ENCODE measurements at places on chromosomes 3 and 15.

GRCh38 chr3:111321786-111322185 is 220.2 kb upstream of the CD96 start:
- no peak for DNase-seq

- no peak for DNase-seq
These were observed 102.7 kb downstream of the SCAPER start for GRCh38 chr15:76802411-76802810.

DNA sequence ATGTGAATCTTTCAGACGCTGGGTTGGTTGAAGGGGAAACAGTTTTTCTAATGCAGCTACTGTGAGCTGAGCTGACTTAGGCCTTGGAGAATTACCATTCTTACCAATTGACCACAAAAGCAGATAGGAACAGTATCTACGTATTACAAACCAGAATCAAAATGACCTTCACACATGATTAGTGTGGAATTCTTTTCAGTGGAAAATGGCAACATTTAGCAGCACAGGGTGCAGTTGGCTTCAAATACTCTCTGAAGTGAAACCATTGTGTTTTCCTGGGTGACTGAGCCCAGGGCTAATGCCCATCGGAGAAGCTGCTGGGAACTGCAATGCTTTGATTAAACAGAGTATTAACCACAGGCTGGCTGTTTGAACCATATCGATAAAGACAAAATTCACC is 40.2 kb upstream of the GOLGA8J start:
- no peak for DNase-seq

DNA sequence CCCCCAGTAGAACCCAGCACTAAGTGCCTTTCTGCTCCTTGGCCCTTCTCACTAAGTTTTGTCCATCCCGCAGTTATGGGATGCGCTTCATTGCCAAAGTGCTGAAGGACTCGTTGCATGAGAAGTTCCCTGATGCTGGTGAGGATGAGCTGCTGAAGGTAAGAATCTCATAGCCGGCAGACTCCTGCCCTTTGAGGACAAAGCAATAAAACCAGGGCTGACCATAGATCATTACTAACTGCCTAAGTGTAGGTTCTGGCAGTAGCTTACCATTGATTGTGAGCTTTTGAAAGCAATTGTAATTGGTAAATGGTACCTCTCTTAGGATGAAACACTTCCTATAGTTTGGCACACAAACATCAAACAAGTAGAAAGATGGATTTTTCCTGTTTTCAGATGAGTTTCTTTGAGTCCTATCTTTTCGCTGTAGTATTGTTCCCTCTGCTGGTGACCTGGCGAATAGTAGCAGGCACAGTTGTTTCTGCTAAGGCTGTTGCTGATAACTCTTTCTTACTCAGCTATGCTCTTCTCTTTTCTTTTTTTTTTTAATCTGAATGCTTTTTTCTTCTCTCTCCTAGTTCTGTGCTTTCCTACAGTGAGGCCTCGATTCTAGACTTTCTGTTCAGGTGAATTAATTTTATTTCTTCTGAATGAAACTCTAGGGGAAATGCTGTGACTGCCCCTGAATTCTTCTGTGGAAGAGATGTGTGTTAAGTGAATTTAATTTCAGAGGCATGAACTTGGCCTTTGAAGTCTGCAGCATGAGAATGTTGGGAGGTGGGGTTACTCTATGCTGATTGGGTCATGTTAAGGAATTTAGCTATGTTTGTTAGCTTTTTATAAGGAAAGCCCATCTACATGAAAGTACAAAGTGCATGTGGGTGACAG is 47.4 kb upstream of the CRTC3 start:
- DNase-seq, result no peak

GRCh38 chr3:61192222-61192621 is 59.0 kb downstream of the FHIT start:
- DNase-seq, result no peak

DNA sequence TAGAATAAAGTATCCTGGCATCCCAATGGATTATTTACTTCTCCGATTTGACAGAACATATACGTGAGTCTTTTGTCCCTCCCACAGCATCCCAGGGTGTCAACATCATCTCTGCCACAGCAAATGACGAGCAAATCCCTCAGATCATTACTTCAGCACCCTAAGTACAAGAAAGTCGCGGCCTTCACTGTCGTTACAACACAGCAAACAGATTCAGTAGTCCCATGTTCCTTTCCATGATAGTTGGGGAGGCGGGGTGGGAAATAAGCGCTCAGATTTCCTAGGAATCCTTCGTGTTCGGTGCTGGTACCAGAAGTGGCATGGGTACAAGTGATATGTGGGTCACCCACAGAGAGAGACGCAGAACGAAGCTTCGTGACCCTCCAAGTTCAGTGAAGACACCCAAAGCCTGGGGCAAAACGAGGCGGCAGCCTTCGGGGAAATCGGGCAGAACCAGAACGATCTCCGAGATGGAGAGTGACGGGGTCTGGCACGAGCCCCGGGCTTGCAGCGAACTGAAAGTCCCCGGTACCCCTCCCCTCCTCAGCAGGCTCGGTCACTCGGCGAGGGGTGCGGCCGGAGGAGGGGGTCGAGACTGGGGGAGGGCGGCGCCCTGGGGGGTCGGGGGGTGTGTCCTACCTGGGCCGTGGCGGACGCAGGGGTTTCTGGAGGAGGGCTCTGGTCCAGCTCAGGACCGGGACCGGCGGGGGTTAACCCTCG is 619 bp downstream of the TTBK2 start:
- DNase-seq, result no peak

- no peak for DNase-seq
These were observed 118.1 kb downstream of the SLC25A26 start for GRCh38 chr3:66338927-66339326.

GRCh38 chr3:58837856-58838255 is 171.3 kb upstream of the FAM3D start:
- DNase-seq, result no peak

GRCh38 chr3:122322095-122323075 is 2.7 kb upstream of the CSTA start:
- no peak for DNase-seq

DNA sequence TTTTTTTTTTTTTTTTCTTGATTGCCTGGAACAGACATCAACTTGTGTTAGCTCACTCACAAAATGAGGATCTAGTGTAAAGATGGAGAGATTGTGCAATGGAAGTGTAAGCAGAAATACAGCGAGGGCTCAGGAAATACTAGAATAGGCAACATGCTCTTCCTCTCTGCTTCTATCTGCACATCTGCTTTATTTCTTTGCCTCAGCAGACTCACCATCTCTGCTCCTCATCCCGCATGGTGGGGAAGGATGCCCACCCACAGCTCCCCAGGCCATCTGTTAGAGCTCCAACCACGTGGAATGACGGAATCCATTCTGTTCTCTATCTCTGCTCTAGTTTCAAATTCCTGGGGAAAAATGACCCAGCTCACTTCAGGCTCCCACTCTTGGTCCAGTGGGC is 128.0 kb upstream of the ADAMTS9 start:
- DNase-seq, result no peak

- DNase-seq, result no peak
These were observed 405.1 kb upstream of the SEMA6D start for GRCh38 chr15:47312161-47312560.

- DNase-seq, result no peak
These were observed 62.8 kb downstream of the OTOL1 start for GRCh38 chr3:161559177-161559998.

DNA sequence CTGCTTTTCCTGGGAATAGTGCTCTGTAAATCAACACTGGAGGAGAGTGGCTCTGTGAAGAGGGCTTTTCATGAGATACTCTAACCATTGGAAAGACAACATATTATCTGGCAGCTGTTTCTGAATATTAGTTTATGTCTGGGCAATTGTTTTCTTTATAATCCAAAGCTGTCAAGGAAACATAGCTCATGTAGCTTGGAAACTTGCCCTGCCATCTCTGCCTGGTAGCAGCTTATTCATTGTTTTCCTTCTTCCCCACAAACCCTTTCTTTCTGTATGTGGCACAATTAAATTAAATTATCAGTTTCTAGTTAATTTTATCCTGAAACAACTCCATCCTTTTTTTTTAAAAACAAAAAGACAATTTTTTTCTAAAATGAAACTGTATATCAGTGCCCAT is 160.0 kb downstream of the EDEM1 start:
- no peak for DNase-seq
